ENCODE measurements at places on chromosomes 16 and 17.

- DNase-seq, result no peak
Observed at GRCh38 chr17:40457964-40458791, 14.9 kb downstream of the IGFBP4 start.

- DNase-seq, result no peak
Observed at GRCh38 chr16:718922-719321, 2.0 kb upstream of the ANTKMT start.

DNA sequence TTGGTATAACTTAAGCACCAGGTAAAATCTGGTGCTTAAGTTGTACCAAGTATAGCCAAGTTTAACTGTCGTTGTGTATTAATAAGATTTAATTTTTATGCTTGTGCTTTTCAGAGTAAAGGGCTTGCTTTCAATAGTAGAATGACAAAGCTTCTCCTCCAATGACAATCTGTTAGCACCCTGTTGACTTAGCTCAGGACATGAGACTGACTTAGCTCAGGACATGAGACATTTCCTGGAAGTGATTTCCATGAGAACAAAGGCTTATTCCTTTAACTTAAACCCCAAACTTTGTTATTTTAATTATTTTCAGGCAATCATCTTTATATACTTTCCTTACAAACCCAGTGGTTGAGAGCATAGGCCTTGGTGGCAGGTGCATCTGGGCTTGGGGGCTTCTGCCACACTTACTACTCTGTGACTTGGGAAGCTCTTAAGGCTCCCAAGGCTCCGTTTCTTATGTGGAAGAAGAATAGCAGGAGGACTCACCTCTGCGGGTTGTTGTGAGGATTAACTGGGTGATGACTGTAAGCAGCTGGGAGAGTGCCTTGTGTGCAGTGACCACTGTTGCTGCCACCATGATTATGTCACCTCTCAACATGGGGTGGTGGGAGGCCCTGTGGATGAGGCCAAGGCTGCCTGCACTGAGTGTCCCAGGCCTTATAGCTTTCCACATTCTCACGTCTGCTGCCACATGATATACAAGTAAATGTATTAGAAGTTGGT, 59.4 kb upstream of the CMIP start:
- DNase-seq, result no peak

DNA sequence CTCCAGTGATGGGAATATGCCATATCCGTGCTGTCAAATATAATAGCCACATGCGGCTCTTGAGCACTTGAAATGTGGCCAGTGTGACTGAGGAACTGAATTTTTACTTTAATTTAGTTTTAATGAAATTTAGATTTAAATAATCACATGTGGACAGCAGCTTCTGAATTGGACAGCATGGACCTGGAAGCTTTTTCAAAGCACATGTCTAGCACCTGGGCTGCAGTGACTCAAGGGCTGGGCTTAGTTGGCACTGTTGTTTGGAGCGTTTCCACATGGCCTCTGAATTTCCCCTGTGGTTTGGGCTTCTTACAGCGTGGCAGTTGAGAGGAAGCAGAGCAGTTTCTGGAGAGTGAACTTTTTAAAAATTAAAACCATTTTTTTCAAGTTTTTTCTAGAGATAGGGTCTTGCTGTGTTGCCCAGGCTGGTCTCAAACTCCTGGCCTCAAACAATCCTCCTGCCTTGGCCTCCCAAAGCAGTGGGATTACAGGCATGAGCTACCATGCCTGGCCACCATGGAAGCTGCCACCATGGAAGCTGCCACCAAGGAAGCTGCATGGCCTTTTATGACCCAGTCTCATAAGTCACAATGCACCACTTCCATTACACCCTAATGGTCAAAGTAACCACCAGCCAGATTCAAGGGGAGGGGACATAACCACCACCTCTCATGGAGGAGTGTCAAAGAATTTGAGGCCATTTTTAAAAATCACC, 6.7 kb upstream of the TOB1 start:
- no peak for DNase-seq

DNA sequence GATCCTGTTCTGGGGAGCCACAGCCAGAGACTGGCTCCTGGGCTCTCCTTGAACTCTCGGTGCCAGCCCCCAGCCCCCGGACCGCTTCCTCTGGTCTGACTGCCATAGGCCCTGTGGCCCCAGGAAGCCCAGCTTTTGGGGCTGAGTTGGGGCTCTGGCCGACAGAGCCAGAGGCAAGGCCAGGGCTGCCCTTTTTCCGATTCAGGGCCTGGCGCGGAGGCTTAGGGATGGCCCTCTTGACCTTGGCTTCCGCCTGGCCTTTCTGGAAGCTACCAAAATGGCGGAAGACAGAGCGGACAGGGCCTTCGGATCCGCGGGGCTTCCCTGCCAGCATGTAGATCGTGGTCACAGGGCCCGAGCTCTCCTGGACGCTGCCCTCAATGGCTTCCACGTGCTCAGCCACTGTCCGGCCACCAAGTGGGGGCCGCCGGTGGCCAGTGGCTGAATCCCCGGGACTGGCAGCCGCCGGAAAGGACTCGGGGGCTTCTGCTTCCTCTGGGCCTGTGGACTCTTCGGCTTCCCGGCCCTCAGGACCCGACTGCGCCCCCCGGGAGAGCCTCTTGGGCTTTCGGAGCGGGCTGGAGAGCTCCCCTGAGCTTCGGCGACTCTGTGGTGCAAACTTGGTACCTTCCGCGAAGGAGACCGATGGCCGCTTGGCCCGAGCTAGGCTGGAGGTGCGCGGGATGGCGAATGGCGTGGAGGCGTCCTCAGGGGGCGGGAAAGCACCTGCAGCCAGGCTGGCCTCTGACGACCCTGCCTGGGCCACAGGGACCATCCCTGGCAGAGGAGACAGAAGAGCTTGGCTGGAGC, 6.4 kb upstream of the SLC43A2 start:
- no peak for DNase-seq

DNA sequence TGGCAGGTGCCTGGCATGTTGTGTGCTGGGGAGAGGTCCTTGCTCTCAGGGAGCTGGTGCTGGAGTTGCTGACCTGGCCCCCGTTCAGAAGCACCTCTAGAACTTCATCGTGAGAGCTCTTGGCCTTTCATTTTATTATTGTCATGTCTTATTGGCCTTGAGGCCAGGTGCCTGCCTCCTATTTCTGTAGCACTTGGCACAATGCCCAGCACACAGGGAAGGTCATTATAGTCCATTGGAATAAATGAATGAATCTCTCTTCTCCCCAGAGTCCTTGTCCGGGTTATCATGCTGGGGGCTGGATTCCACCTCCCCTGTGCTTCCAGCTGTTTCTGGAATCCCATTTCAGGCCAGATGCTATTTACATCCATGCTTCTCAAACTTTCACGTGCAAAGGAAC, 169.2 kb downstream of the HAPSTR1 start:
- no peak for DNase-seq

GRCh38 chr16:72836181-72836580, 211.7 kb downstream of the ZFHX3 start:
- no peak for DNase-seq

GRCh38 chr17:6475411-6475810, 31.2 kb downstream of the PIMREG start:
- no peak for DNase-seq

DNA sequence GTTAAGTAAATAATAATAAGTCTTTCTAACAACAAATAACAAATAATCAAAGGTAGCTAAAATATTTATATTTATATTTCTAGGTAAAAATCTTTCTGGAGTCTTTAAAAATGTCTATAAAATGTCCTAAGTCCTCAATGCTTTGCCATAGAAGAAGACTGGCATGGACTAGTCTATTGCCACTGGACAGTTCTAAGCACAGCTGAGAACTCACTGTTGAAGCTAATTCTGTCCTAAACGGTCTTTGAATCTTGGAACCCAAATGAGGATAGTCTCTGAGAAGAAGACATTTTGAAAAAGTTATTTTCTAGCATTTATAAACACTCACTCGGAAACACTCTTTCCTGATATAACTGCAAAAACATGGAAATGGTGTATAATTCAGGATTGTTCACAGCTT, 539 bp downstream of the MYH8 start:
- DNase-seq, result no peak

DNA sequence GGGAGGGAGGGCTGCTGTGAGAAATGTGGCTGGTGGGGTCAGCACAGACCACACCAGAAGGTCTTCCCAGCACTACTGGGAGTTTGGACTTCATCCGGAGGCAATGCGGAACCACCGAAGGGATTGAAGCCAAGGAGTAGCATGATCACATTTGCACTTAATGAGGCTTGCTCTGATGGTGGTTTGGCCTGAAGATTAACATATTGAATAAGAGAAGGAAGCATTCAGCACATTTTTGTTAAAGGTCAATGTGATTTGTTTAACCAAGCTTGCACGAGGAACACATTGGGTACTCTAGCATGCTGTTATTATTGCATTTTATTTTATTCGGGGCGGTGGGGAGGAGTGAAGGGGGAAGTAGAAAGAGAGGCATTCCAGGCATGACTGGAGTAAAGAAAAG, 378.6 kb downstream of the UTP18 start:
- no peak for DNase-seq

- no peak for DNase-seq
Observed at GRCh38 chr17:29216856-29217255, 29.8 kb upstream of the CRYBA1 start.

DNA sequence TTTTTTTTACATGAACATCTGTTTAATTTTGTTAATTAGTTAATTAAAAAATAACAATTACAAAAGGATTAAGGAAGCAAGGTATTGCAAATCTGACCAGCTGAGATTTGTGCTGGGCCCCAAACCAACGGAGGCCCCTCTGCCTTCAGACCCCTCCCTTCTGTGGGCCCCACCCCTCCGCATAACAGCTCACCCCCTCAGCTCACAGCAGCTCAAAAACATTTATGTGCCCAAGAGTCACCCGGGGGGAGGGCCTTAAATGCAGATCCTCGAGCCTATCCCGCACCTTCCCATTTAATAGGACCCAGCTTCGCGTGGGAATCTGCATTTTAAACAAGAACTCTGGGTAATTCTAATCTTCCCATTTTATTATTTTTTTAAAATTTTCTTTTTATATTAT, 75.0 kb downstream of the MGAT5B start:
- DNase-seq, result no peak

GRCh38 chr16:57045694-57046381, 46.5 kb upstream of the CPNE2 start:
- DNase-seq, result no peak

DNA sequence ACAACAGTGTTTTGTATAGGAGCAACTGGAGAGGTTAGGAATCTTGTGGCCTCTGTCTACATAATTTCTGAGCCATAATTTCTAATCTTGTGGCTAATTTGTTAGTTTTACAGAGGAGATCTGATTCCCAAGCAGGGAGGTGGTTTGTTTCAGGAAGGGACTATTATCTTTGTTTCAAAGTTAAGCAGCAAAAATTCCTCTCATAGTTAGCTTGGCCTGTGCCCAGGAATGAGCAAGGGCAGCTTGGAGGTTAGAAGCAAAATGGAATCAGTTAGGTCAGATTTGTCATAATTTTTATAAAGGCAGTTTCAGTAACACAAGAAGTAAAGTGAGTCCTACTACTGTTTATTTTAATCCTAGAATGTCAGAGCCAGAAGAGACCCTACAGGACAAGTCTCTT, 2.0 kb upstream of the RDM1 start:
- no peak for DNase-seq

DNA sequence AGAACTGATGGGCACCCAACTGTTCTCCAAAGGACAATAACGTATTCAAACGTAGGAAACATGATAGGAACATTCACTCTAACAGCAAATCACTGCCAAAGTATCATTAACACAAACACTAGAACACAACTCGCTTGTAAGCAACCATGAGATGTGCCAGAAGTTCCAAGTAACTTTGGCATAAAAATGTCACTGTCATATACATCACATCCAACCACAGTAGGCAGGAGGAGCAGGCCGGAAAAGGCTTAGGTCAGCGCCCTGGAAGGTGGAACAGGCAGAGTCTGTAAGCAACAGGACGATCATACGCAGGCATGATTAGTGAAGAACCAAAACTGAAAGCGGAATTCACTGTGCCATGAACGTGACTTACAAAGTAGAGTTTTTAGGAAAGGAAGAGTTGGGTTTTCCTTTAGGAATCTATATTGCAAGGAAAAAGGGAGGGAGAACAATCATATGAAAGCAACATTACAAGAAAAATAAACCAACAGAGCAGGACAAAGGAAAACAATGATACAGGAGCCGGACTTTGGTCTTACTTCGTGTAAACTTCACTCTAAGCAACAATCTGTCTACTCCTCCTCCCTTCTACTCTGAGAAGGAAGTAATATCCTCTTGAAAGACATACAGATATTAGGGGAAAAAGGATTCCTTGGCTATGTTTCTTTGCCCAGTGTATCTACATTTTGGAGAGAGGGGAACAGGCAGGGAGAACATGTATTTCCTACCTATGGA, 52.3 kb downstream of the YWHAE start:
- DNase-seq, result no peak

DNA sequence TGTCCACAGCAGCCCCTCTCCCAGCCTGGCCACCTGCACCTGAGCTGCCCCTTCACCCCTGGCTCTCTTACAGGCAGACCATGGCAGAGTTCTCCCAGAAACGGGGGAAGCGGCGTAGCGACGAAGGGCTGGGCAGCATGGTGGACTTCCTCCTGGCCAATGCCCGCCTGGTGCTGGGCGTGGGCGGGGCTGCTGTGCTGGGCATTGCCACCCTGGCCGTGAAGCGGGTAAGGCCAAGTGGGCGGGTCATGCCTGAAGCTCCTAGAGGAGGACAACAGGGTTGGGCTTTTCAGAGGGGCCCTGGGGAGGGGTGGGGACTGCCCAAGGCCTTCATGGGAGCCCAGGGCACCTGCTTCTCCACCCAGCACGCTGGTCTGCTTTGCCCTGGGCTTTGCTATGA, 2.2 kb downstream of the MIEF2 start:
- DNase-seq, result no peak

DNA sequence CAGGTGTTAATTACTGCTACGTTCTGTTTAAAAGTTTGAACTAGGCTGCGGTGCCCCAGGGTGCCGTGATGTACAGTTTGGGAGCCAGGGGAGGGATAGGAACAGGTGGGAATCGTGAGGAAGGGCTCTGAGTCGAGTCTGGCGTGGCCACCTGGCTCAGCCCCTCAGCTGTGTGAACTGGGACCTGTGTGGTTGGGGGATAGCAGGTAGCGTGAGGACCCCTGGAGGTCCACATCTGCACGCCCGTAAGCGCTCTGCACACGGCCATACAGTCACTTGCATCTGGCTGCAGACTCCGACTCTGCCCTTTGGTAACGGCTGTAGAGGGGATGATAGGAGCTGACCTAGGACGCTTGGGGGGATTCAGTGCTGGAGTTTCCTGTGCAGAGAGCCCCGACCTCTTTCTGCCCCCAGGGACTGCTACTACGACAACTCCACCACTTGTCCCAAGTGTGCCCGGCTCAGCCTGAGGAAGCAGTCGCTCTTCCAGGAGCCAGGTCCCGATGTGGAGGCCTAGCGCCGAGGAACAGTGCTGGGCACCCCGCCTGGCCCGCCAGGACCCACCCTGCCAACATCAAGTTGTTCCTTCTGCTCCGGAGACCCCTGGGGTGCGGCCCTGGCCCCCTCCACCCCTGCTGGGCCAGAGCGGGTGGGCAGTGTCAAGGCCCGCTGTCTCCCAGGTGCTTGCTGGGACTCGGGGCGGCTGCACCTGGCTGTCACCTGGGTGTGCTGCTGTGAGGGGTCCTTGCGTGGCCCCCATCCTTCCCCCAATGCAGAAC, 17.1 kb downstream of the DEF8 start:
- no peak for DNase-seq

- no peak for DNase-seq
Observed at GRCh38 chr16:72932050-72932449, 115.9 kb downstream of the ZFHX3 start.

Data from cortex of kidney (tissue), 1 donor.